NCI-H1436 (cell line): ENCODE measurements at places on chromosomes 3 and 15.

- DNase-seq: no peak
Observed at GRCh38 chr3:185582236-185582635, 3.9 kb upstream of the SENP2 start.

GRCh38 chr3:120604382-120604781 lies 8.2 kb downstream of the NDUFB4 start:
- DNase-seq: no peak

- no peak for DNase-seq
Observed at GRCh38 chr3:11601446-11602238, 42.1 kb downstream of the VGLL4 start.

DNA sequence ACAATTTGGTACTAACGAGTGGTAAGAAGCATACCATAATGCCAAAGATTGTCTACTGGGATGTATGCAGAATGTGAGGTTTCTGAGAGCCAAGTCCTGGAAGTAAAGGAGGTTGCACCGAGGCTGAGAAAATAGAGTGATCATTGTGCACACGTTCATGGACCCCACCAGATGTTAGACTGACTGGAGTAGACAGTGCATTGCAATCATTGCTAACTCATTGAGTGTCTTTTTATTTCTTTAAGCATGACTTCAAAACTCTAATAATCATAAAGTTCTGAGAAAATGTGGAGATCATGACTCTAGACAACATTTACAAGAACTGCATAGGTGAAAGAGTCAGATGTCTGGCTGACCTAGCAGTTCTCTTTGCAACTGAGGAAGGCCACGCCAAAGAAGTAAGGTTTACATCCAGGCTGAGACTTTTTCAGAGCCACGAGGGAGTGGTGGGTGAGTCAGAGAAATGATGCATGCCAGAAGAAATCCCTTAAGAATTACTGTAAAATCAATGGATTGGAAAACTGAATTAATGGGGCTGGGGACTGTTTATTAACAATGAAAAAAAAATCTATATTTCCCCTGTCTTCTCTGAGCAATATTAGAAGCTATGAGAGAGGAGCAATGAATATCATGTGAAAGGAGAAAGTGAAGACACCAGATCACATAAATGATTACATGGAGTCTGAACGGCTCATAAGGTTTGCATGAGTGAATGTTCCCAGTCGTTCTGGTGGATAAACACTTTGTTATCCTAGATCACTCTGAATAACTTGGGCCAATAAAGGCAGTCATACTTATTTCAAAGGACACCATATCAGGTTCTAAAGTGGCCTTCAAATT lies 76.0 kb upstream of the SLC25A26 start:
- DNase-seq: no peak
